ENCODE measurements at places on chromosomes 16 and 17.
A peak's percentile ranks its signal among the peaks of the same experiment; 100 is the strongest.

GRCh38 chr17:45703806-45704205 lies 80.3 kb upstream of the CRHR1 start:
- DNase-seq, result no peak

DNA sequence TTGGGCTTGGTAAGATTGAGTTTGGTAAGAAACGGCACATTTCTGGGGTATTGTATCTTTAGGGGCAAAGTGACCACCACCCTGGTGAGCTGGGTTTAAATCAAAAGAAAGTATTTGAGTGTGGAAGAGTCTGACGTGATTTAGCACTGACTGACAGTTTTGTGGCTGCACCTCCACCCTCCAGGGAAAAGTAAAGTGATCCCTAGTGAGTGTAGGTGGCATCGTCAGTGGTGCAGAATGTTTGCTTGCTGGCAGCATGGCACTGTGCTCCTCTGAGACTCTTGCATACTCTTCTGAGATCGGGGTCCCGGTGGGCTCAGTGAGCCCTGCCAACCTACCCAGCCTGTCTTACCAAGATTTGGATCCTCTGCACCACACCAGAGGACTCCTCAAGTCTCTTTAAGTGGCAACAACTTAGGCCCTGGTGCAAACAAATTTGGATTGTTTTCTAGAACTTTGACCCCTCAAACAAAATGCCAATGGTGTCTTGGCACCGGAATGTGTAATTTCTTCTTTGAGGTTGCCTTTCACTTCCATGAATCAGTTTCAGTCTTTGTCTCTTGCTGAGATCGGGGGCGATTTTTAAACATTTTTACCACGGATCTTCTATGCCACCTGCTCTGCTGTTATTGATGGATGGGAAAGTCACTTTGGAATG lies 2.8 kb downstream of the PRKCB start:
- DNase-seq, result peak; percentile 7

- peak; percentile 54 for DNase-seq
These were observed 41.4 kb upstream of the PIRT start for GRCh38 chr17:10879190-10879836.

DNA sequence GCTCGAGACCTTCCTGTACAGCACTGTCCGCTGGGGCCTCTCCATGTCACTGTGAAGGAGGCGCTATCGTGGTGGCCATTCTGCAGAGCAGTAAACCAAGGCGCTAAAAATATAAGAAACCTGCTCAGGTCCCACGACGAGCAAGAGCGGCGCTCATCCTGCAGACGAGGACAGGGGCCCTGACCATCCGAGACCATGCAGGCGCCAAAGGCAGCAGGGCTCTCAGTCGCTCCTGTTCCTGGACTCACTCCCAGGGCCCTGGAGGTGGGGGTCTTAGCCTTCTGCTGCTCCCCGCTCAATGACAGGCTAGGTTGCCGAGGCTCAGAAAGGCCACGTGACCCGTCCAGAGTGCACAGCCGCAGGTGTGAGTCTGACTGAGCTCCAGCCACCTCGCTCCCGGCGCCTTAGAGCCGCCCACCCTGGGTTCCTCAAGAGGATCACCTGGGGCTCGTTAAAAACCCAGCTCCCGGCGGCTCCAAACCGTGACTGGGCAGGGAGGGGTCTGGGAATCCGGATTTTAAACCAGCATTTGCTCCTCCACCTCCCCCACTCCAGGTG lies 509 bp upstream of the ATP2C2 start:
- DNase-seq, result no peak

- DNase-seq, result no peak
These were observed 416.7 kb downstream of the WWOX start for GRCh38 chr16:78516006-78516736.

Measured in nephron progenitor cell (in vitro differentiated cells).